Psoas muscle (tissue), 8 donors: ENCODE measurements at places on chromosomes 4 and X. TPM values are rescaled to one million over a fixed set of nuclear protein-coding genes. Genes with fewer than 3 reads are reported as not detected.
A peak's percentile ranks its signal among the peaks of the same experiment; 100 is the strongest.

DNA sequence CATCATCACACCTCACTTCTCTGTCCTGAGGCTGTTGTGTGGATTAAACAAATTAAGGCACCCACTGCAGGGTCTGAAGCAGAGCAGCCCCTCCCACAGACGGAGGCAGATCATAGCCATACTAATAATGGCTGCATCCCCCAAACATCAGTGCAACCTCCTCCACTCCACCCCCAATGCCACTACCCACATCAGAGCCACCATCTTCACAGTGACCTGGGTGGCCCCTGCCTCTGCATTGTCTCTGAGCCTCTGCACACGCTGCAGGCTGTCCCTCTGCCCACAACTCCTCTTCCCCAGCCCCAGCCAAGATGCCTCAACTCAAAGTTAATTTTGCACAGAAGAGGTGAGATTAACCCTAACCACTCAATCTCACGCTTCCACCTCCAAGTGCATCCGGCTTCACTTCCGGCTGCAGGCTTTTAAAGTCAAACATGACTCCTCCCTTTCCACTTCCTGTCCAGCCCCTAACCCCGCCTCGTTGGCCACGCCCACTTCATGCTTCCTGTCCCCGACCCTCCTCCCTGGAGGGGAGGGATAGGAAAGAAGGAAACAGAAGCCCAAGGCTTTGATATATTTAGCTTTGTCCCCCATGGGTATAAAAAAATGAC, 22.7 kb downstream of the JAKMIP1 start:
- no peak for DNase-seq

GRCh38 chr4:19888587-19888986, 363.1 kb upstream of the SLIT2 start:
- DNase-seq = no peak

S100G gene
- not detected for polyA plus RNA-seq

GRCh38 chr4:7539659-7540058, 104.9 kb upstream of the PSAPL1 start:
- DNase-seq = peak; percentile 64

GRCh38 chr4:99651016-99651769, 6.4 kb downstream of the C4orf54 start:
- peak; percentile 71 for DNase-seq

DNA sequence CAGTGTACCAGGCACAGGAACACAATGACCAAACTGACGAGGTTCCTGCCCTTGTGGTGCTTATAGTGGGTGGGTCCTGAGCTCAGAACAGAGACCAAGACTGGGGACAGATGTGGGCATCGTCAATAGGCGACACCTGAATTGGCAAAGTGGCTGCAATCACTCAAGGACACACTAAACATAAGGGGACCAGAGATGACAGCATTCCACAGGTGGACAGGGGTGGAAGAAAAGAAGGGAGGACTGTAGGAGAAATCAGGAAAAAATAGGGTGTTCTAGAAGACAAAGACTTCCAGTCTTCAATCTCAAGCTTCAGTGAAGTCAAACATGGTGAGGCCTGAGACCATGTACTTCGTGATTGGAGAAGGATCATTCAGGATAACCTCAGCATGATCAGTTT, 5.8 kb downstream of the SH3KBP1 start:
- no peak for DNase-seq

GRCh38 chr4:36771411-36772153, 473.0 kb upstream of the NWD2 start:
- no peak for DNase-seq

DNA sequence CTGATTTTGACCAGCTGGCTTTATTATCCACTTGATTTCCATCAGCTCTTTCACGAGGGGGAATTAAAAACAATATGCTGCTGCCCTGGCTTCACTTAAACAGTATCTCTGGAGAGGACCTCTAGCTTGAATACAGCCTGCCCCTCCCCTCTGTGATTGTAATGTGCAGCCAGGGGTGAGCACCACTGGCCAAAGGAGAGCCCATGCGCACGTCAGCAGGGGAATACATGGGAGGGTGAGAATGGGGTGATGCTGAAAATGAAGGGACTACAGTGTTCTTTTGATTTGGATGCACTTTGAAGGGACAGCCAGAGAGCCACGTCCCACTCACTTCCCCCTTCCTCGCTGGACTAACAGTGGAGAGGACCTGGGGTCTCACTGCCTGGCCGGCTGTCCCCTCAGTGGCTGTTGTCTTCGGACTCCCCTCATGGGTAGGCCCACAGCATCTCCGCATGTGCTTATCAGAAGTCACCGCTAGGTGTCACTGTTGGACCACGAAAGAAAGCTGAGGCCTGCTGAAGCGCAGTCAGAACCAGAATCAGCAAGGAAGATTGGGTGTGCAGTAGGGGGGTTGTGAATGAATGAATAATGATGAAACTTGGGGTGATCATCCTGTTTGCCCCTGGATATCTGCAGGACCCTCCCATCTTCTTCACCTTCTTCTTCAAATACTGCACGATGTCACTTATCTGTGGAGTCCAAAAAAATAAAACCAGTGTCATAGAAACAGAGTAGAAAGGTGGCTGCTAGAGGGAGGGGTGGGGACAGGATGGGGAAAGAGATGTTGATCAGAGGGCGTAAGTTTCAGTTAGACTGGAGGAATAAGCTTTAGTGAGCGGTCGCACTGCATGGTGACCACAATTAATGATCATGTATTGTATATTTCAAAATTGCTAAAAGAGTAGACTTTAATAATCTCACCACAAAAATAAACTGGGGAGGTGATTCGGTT, 32.8 kb downstream of the CLCN4 start:
- DNase-seq = peak; percentile 61

DNA sequence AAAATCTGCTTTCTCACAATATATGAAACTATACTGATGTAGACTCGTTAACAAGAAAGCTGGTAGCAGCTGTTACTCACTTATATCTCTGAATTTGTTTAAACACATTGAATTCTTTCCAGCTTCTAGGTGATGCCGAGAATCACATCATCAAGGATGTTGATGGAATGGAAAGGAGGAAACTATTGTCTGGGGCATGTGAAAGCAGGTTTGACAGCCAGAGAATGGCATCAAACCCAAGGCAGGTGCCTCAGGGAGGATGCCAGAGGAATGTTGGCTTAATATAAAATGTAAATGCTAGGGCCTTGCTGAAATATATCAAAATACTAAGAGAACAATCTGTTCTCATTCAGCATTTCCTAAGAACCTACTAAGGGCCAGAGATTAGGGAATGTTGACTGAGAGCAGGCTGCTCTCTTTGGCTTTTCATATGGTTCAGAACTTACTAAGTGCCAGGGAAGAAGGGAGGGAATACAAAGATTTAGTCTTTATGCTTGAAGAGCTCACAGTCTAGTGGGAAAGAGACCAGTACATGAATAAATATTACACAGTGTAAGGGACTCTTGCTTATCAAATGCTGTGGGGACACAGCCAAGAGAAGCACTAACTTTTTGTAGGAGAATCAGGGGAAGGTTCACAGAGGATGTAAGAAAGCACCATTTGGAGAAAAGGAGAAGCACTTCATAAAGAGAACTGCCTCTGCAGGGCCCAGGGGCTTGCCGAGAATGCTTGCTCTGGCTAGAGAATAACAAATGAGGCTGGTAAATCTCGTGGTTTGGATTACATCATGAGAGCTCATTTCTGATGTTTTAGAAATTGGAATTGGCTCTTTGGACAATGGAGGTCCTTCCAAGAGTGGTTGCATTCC, 14.7 kb downstream of the SLIT2 start:
- DNase-seq = no peak

DNA sequence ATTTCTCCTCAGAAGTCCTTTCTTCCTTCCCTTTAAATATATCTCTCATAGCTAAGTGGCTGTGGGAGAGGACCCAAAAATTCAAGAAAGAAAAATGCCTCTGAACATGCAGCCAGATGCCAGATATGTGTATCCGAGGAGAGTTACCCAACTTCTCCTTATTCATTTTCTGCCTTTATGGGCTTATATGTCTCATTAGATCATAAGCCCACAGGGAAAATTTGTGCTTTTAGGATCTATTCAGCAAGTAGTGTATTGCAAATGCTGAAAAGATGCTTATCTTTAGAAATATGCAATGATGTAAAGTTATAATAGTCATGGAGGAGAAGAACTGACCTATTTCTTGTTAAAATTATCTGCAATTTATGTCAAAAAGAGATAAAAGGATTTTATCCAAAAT, 371.8 kb upstream of the NOCT start:
- no peak for DNase-seq

DNA sequence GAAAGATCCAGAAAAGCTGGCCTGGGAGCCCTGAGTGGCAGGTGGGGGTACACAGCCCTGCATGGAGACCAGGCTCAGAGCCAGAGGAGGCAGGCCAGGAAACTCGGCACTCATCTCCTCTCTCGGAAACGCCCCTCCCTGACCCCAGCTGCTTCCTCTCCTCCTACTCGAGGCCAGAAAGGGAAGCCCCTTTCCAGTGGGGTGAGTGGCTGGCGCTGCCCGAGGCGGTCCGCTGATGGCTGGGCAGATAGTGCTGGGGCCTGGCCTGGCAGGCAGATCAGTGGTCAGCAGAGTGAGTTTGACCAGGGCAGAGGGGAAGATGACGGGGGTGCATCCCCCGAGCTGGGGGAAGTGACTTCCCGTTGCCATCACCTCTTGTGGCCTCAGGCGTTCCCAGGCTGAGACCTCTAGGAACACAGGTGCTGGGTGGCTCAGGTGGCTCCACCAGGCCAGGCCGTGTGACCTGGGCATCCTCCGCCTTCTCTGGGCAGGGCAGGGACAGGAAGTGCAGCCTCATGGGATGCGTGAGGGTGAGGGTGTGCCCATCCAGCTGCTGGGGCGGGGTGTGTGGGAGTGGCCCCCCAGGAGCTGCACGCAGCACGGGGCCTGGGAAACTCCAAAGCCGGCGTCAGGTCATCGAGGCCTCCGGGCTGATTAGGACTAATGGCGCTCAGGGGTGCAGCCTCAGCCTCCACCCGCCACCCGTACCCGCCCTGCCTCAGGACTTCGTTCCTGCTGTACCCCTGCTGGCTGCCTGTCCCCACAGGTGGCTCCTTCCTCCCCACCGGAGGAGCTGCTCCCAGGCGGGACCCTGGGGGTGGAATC, 5.7 kb downstream of the SH3BP2 start:
- peak; percentile 63 for DNase-seq

- DNase-seq = no peak
Observed at GRCh38 chr4:17315459-17315858, 196.4 kb downstream of the QDPR start.
